NCI-H146 (cell line): ENCODE measurements at places on chromosomes 1 and 21.

DNA sequence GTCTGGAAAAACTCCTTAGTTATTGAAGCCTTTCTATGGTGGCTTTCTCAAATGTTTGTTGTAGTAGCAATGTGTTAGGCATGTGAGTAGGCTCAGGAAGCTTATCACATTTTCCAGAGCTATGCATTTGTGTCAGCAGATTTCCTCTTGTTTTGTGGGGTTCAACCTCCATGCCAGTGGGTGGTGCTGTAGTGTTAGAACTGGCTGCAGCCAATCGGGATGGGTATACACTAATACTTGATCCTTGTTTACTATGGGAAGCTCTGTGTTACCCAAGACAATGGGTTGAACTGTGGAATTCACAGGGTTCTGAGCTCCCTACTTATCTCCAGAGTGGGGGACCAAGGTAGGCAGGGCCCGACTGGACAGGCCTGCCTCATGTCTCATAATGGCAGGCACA, 348.5 kb upstream of the ADAMTS5 start:
- DNase-seq, result no peak

DNA sequence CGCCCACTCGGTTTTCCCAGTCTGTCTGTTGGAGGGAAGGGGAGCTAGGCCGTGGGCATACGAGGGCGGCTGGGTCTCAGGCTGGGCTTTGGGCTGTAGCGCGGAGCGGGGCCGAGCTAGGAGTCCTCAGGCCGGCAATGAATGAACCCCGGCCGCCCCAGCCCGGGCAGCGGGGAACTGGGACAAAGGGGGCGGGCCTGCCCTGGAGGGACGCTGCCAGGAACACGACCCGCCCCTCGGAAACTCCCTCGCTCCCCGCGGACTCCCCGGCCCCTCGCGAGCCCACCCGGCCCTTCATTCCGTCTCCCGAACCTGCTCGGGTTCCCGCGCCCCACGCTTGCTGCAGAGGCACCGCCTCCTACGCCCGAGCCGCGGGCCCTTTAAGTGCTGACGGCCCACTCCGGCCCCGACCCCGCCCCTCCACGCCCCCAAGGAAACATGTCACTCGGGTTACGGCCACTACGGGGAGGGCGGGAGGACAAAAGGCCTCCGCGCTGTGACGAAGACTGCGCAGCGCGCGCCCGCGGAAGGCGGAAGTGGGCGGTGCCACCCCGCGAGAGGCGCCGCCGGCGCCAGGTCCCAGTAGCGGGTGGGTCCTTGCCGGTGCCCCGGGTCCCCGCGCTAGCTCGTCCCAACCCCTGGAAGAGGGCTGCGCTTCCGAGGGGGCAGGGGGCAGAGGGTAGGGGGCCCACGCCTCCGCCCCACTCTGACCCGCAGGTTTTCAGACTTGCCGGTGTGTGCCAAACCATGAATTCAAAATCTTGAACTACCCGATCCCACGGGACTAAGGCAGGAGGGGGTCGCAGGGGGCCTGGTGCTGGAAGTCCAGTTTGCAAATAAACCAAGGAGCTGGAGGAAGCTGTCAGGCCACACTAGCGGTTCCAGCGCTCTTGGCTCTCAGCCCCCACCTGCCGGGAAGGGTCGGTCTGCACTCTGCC, at the start of gene GALE:
Gene GALE, minus strand, starts transcription at position 355 of the 938 bp plus-strand sequence. CDS start 1,747 bp downstream, outside the sequence.
- peak; percentile 92 for DNase-seq

DNA sequence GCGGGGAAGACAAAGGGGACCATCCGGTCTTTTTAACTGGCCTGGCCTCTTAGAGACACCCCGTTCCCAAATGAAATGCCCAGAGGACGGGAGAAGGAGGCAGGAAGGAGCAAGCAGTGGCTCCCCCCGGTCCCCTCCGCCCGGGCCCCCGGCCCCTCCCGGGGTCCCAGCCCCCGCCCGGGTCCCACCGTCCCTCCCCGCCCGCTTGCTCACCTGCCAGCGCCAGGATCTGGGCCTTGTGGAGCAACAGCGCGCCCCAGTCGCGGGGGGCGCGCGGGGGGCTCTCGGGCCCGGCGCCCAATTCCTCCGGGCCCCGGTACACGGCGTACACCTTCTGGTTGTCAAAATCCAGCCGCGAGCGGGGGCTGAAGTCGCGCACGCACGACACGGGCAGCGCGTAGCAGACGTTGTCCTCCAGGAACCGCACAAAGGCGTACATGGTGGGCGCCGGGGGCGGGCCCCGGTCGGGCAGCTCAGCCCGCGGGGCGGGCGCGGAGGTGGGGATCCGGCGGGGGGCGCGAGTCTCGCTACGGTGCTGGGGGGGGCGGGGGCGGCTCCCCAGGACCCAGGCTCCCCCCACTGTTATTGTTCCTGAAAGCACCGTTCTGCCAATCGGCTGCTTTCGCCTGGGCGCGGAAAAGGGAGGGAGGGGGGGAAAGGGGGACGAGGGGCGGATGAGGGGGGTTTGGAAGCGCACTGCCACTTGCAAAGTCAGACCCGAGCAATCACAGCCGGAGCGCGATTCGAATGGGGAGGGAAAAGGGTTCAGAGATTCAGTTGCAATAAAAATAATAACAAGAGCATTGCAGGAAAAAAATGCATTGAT, at the start of gene BEND5:
Gene BEND5, minus strand, starts transcription at position 499 of the 826 bp plus-strand sequence. Its CDS starts 60 bp downstream, at position 439.
- DNase-seq, result peak; percentile 83

- peak; percentile 86 for DNase-seq
These were observed 54.2 kb downstream of the SH3GLB1 start for GRCh38 chr1:86758570-86758969.

DNA sequence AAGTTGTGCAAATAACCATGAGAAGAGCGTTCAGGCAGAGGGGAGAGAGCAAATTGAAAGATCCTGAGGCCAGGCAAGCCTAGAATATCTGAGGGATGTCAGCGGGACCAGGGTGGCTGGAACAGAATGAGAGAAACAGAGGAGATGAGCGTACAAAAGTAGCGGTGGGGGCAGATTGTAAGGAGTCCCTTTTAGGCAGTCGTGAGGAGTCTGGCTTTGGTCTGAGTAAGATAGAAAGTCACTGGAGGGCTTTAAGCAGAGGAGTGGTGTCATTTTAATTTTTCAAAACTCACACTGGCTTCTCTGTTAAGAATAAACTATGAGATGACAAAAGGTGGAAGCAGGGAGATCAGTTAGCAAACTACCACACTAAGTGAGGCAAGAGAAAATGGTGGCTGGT, 24.2 kb downstream of the ATP5PF start:
- DNase-seq, result no peak

DNA sequence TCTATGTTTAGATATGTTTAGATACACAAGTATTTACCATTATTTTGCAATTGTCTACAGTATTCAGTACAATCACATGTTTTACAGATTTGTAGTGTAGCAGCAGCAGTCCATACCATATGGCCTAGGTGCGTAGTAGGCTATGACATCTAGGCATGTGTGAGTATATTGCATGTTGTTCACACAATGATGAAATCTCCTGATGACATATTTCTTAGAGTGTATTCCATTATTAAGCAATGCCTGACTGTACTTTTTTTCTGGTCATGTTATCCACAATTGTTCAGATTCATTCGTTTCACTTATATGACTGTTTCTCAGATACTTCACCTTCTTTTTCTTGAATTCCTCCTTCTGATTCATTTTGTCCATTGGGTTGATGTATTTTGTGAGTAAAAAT, 9.9 kb upstream of the BACE2 start:
- no peak for DNase-seq
